ENCODE measurements at places on chromosomes 6 and 20.

DNA sequence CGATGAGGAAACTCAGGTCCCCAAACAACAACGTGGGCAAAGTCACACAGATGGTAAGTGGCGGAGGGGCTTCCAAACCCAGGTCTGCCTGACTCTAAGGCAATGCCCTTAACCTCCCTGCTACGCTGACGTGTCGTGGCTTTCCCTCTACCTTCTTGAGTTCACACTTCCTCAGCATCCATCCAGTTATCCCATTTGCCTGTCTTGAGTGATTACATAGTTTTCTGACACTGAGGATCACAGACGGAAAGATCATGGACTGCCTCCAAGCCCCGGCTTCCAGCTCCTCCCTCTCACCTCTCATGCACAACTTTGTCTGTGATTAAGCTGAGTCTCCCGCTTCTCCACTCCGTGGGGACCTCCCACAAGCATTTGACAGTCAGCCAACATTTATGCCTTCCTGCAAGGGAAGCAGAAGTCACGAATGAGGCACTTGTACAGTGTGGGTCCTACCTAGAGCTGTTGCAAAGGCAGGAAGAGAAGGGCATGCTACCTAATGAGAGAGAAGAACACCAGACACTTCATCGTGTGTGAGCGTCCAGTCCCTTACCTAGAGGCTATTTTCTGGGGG lies 33.8 kb downstream of the TBC1D7 start:
- no peak for DNase-seq

GRCh38 chr6:89961481-89961880 lies 67.2 kb downstream of the GJA10 start:
- no peak for DNase-seq

GRCh38 chr6:52551483-52552277 lies 25.2 kb downstream of the TRAM2 start:
- peak; percentile 79 for DNase-seq

DNA sequence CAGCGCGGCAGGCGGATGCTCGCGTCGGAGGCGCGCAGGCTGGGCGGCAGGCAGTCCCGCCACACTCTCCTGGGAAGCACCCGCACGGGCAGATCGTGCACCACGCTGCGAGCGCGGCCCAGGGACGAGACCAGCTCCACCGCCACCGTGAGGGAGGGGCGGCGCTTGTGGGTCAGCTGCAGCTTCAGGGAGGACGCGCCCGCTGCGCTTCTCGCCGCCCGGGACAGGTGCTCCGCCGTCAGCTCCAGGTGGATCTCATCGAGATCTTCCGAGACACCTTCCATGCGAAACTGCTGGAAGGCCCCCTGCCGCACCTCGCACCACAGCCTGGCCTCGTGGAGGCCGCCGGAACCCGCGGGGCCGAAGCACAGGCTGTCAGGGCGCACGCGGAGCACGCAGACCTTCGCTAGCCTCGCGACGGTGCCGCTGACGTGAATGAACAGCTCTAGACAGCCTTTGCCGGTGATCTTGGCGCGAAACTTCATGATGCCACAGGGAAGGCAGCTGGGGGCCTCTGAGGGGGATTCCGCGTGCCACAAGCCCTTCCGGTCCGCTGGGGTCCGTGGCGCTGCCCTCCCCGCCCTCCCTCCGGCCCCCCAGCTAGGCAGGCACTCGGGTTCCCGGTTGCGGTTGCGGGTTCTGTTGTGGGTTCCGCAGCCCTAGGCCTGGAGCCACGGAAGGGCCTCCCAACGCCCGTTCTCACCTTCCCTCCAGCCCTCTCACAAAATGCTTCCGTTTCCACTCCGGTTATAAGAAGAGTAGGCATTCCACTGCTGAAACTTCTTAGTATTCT lies at the start of gene HUS1B:
Gene HUS1B, minus strand, starts transcription at position 641 of the 793 bp plus-strand sequence. Its CDS starts 156 bp downstream, at position 485.
- peak; percentile 54 for DNase-seq

GRCh38 chr6:36375644-36376155 lies 11.8 kb downstream of the ETV7 start:
- no peak for DNase-seq

DNA sequence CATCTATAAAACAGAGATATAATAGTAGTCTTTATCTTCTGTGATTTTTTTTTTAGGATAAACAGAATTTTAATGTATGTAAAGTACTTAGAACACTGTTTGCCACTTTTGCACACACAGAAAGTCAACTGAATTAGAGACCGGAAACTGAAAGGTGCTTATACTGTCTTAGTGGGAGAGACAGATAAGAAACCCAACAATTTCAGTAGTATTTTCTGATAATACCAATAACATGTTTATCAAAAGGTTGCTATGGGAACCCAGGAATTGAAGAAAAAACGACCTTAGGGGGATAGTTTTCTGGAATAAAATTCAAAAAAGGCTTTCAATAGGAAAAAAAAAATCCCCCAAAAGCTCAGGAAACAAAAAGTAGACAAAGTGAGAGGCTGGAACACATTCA lies 138.6 kb downstream of the BCKDHB start:
- DNase-seq, result no peak

- DNase-seq, result no peak
Measured at GRCh38 chr6:5565971-5566370, 304.7 kb downstream of the FARS2 start.

- no peak for DNase-seq
Measured at GRCh38 chr20:24149175-24149574, 160.6 kb upstream of the GGTLC1 start.

- DNase-seq, result no peak
Measured at GRCh38 chr6:136618086-136618485, 67.9 kb upstream of the MAP7 start.

- no peak for DNase-seq
Measured at GRCh38 chr6:37320646-37321045, 33.1 kb upstream of the RNF8 start.

- no peak for DNase-seq
Measured at GRCh38 chr6:107539409-107539808, 49.5 kb downstream of the SOBP start.

GRCh38 chr20:20253039-20253743 lies 114.7 kb upstream of the INSM1 start:
- DNase-seq, result no peak

DNA sequence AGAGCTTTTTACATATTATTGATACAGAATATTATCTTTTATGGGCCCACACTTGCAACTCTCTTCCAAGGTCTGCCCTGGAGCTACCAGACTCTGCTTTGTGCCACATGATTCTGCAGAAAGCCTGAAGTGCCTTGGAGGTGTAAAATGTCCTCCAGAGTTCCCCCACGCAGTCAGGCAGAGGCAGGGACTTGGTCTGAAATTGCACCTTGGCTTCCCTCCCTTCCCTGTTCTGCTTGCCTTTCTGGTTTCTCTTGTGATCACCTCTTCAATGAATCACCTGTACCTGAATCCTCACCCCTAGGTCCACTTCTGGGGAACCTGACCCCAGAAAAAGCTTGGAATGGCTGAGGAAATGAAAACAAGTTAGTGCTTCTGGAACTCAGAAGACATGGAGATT lies 43.0 kb upstream of the TGM2 start:
- DNase-seq, result no peak

- DNase-seq, result no peak
Measured at GRCh38 chr6:72382602-72383529, 239.0 kb upstream of the KCNQ5 start.

- DNase-seq, result no peak
Measured at GRCh38 chr20:10924644-10925201, 250.9 kb upstream of the JAG1 start.

DNA sequence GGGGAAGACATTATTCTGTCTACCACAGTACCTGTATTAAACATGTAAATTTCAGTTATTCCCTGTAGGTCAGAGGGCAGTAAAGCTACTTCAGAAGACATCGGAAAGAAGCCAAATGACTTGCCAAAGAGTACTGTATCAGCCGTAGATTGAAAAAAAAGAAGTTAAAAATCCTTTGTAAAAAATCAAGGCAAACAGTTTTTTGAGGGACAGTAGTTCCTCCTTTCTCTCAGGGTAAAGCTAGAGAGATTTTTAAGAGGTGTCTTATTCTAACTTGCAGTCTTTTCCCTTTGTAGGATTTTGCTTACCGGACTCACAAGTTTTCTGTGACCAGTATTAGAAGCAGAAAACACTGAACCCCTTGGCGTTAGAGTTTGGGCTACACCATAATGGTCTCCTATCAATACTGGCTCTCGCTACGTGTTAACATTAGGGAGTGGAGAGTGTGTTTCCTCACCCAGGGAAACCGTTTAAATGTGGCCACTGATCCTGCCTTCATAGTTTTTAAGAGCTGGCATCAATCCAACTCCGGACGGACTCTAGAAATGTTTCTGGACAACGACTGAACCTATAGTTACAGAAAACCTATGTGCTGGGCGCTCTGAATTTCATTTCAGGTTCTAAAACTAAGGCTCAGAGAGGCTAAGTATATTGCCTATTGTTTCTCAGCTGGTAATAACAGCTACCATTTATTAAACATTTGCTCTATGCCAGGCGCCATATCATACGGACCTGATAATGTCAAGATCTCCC lies 1.3 kb upstream of the ASXL1 start:
- no peak for DNase-seq
